ENCODE measurements at places on chromosomes 13 and 19. TPM values are rescaled to one million over a fixed set of nuclear protein-coding genes. Genes with fewer than 3 reads are reported as not detected.

DNA sequence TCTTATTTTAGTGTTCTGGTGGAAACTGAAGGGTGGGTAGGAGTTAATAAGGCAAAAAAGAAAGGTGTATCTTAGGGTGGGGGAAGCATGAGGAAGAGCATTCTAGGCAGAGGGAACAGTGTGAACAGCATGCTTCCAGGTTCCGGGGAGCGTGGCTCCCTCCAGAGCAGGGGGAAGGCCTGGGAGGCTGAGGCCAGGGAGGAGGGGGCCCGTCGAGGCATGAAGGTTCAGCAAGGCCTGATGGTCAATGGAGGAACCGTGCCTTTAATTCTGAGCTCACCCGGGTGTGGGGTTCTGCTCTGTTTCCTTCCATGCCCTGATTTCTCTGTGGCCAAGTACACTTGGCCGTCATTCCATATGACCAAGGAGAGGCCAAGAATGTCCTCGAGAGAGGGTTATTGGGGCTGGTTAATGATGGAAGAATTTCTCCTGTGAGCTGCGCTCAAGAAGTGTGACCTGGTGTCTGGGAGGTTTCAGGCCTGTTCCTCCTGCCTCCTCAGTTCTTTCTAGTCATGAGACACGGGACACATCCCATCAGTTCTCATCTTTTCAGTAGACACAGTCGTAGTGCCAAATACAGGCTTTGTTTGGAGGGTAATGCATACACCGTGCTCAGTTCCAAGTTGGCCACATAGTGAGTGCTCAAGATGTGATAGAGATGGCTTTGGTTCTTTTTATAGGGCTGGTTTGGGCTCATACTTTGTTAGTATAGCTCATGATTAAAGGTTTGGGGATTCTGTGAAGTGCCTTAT, 73.6 kb downstream of the SIPA1L3 start:
- DNase-seq, result no peak

DNA sequence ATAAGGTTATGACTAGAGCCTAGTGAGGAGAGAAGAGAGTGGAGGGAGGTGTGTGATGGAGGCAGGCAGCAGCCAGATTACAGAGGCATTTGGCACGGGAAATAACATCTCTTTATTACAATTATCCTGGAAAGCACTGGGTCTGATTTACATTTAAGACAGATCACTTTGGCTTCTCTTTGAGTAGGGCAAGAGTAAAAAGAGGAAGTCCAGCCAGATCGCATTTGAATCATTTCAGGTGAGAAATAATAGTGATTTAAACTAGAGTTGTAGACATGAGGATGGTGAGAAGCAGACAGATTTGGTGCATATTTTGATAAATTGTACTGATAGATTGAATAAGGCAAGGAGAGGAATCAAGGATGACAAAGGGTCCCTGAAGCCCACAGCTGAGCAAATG, 9.6 kb upstream of the SACS start:
- DNase-seq, result no peak

ZNF433 gene
- 0.82 TPM for total RNA-seq

GRCh38 chr19:54188215-54188871, 1.0 kb downstream of the MBOAT7 start:
- peak; percentile 79 for DNase-seq

DNA sequence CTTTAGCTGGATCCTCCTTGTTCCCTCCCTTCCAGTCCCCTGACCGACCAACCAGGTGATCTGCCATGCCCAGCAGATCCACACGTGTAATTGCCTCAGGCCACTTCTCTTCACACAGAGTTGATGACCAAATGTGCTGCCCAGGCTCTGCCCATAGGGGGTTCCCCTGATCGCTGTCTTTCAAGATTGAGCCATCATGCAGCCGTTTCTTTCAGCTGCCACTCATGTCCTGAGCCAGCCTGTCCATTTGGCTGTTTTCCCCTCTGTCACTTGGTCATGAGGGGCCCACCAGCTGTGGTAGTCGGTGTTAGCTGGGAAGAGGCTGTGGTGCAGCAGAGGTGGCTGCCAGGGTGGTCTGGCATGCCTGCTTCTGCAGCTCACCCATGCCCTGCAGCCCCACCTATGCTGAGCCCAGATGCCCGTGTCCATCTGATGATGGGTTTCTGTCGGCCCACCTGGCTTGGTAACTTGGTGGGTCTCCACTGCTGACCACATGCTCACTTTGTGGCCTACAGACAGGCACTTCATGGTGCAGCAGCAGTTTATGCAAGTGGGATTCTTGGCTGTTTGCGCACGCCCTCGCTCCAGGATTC, 35.6 kb upstream of the GPR183 start:
- peak; percentile 22 for DNase-seq

REX1BD gene
- total RNA-seq, result 102 TPM

PABPC3 gene
- 0.52 TPM for total RNA-seq

DNA sequence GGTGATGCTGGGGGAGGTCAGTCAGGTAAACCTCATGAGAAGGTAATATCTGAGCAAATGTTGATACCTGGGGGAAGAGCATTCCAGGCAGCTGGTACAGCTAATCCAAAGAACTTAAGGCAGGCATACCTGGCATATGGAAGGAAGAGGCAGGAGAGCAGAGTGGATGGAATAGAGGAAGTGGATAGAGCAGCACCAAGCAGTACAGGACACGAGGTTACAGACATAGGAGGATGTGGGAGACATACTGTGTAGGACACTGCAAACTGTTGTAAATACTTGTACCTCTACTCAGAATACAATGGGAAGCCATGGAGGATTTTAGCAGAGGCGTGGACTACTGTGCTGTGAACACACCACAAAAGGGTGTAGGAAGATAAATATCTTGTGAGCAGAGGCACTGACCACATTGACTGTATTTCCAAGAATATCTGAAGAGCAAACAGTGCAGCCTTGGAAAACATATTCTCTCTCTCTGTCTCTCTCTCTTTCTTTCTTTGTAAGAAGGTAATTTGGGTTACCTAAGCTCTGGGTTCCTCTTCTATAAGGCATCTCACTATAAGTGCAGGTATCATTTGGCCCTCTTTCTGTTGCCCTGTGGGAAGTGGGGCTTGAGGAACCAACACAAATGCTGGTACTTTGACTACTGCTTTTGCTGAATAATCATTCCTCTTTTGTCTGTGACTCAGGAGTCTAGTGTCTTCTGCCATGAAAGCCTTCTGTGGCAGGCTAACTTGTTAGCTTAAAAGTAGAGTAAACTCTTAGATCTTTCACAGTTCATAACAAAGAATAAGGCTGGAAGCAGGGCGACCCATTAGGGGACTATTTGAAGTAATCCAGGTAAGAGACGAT, 238.0 kb downstream of the VWA8 start:
- no peak for DNase-seq

LSM7 gene
- 135 TPM for total RNA-seq

Data from activated CD8-positive, alpha-beta memory T cell treated with anti-CD3 and anti-CD28 coated beads, Interleukin-2, amount 10 ng/mL, durations not matched to agents 7 days and 5 days (primary cell).